ENCODE measurements at places on chromosomes 5 and 9.

DNA sequence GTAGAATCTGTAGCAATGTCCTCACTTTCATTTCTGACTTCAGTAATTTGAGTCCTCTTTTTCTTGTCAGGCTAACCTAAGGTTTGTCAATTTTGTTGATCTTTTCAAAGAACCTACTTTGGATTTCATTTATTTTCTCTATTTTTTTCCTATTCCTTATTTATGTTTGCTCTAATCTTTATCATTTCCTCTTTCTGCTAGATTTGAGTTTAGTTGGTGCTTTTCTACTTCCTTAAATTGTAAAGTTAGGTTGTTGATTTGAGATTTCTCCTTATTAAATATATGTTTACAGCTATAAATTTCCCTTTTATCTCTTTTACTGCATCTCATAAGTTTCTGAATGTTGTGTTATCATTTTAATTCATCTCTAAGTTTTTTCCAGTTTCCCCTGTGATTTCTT is 75.1 kb upstream of the FAM120A start:
- DNase-seq = no peak

- no peak for DNase-seq
Observed at GRCh38 chr9:81822301-81822865, 105.8 kb upstream of the SPATA31D4 start.

DNA sequence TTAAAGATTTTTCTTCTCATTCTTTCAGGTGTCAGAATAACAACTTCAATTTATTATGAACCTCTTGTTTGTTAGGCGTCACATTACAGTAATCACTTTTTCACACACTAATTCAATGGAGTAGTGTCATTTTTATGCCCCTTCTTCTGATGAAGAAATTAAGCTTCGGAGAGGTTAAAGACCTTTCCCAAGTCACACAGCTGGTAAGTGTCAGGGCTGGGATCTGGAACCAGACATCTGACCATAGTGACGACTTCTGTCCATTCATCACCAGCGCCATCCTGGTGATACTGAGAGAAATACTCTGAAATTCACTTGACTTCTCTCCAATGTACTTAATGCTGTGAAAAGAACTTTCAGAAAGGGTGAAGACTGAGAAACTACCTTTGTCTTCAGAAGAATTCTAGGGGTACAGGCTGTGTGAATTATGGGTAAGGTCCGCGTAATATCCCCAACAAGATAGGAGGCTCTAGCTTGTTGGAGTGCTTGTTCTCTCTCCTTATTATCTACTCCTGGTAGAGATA is 173.8 kb downstream of the GAS1 start:
- no peak for DNase-seq

- no peak for DNase-seq
Observed at GRCh38 chr9:6758248-6758497, 400 bp downstream of the KDM4C start.

GRCh38 chr9:97840521-97840920 is 12.5 kb upstream of the FOXE1 start:
- no peak for DNase-seq

GRCh38 chr9:21825637-21826036 is 23.2 kb downstream of the MTAP start:
- no peak for DNase-seq

DNA sequence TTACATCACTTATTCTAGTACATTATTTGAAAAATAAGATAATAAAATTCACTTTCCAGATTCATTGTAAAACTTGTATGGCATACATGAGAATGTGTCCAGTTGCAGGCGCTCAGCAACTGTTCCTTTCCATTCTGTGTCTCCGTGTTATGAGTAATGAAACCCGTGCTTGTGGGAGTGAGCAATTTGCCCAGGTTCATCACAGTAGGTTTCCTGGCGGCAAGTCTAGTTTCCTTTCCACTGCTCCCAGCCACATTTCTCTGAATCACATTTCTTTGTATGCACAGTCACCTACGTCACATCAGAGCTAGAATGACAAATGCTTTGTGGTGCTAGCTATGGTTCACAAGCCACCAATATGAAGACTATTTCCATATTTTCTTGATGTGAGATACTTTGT is 39.9 kb downstream of the MOCS2 start:
- DNase-seq = no peak

GRCh38 chr5:55991768-55992486 is 2.8 kb downstream of the IL6ST start:
- DNase-seq = no peak

DNA sequence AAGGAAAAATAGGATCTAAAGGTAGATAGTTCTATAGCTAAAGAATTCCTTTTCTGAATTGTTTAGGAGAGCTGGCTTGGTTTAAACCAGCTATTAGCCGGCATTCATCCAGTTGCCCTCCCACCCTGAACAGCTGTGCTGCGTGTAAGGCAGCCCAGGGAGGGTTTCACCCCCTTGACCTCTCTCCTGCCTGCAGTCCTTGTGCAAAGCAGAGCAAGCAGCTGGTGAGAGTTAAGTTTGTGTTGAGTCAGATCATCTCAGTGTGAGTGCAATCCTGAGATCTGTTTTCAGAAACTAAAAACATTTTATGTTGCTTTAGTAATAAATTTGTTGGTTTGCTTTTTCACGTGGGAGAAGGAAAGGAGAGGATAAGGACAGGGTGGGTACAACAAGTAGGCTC is 13.0 kb downstream of the SLC25A25 start:
- no peak for DNase-seq

- DNase-seq = no peak
Observed at GRCh38 chr5:124856726-124857125, 110.3 kb upstream of the ZNF608 start.

- no peak for DNase-seq
Observed at GRCh38 chr5:132102944-132103331, 29.3 kb downstream of the CSF2 start.

DNA sequence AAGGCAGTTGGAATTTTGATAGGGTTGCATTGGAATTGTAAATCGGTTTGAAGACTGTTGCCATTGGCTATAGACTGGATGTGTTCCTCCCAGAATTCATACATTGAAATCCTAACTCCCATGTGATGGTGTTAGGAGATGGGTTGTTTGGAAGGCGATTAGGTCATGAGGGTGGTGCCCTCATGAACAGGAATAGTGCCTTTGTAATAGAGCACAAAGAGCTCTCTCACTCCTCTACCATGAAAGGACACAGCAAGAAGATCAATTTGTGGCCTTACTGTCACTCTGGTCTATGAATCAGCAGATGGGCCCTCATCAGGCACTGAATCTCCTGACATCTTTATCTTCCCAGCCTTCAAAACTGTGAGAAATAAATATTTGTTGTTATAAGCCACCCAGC is 133.2 kb downstream of the PARP8 start:
- DNase-seq = no peak

GRCh38 chr5:174793684-174794328 is 69.4 kb downstream of the MSX2 start:
- no peak for DNase-seq

DNA sequence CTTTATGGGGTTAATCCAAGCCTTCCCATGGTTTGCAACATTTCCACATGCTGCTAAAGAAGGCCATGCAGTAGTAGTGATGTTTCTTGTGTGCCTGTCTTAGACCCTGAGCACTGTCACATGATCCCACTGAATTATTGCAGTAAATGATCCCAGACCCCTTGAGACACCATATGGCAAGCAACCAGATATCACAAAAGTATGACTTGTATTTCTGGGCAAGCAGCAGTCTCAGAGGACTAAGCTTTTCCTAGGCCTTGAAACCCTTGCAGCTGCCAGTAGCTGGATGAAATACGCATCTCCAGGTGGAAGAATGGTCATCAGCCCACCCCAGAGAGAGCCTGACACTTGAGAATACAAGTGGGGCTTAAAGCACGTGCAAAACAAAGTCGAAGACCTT is 41.8 kb downstream of the CDO1 start:
- no peak for DNase-seq

DNA sequence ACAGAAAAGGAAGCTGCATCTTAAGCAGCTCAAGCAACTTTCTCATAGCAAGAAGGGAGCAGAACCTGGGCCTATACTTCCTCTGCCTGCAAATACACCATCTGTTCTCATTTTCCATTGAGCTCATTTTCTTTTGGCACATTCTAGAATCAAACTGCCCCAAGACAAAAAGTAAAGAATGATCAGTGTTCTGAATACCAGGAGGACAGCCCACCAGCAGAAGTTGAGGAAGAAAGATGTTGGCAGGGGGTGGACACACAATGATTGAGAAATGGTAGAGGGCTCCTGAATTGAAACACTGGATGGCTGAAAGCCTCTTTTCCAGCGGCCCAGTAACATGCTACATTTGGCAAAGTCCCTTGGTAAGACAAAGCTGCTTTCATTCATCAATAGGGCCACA is 171.8 kb downstream of the MED10 start:
- DNase-seq = no peak

DNA sequence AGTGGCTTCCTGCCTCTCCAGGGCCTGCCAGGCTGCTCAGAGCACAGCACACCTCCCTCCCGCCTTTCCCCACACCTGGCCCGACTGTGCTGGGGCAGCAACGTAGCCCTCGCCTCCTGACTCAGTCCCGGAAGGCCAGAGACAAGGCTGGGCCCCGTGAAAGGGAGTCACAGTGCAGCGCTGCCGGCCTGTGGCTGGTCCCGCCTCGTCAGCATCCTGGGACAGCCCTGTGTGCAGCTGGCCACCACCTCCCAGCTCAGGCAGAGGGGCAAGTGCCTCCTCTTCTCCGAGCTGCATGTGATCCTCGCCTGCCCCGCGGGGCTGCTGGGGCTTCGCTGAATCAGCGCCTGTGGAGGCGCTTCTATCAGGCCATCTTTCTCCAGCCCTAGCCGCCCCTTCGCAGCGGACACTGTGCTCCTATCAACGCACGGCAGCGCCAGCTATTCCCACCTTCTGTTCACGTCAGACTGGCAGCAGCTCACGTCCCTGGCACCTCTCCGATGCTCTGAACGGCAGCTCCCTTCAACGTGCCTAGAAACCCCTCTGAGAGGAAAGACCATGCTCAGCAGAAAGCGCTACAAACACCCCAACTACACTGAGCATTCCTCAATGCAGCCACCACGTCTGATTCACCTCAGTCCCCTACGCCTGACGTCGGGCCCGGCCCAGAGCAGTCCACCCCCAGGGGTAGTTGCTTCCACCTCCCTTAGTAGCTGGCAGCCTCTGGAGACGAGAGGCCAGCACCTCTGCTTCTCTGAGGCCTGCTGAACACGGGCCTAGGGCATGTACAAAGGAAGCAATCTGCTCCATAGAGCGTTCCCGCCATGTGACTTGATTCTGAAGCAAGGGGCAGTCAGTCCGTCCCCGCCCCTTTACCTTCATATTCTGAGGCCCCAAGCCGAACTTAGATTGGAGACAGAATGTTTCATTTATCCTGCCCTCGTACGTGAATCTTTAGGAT is 78.8 kb downstream of the GPR21 start:
- DNase-seq = no peak

DNA sequence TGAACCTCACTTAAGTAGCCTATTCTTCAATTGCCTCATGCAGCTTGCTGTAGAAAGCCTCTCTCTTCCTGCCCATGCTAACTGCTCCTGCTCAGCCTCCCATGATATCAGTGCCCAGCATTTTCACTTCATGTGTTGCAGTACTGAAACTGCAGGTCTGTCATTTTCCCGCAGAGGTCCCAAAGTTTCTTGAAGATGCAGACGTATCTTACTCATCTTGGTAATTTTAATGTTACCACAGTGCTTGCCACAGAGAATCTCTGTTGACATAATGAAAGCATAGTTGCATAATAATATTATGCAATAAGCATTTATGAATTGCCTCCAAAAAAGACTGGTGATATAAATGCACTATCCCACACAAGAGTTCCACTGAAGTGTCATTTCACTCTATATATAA is 561.1 kb upstream of the DAP start:
- DNase-seq = no peak

- DNase-seq = no peak
Observed at GRCh38 chr9:112200711-112201110, 25.6 kb upstream of the SUSD1 start.

Measured in effector CD8-positive, alpha-beta T cell (primary cell).